Lower lobe of right lung (tissue), 2 donors: ENCODE measurements at places on chromosomes 6 and 20.

DNA sequence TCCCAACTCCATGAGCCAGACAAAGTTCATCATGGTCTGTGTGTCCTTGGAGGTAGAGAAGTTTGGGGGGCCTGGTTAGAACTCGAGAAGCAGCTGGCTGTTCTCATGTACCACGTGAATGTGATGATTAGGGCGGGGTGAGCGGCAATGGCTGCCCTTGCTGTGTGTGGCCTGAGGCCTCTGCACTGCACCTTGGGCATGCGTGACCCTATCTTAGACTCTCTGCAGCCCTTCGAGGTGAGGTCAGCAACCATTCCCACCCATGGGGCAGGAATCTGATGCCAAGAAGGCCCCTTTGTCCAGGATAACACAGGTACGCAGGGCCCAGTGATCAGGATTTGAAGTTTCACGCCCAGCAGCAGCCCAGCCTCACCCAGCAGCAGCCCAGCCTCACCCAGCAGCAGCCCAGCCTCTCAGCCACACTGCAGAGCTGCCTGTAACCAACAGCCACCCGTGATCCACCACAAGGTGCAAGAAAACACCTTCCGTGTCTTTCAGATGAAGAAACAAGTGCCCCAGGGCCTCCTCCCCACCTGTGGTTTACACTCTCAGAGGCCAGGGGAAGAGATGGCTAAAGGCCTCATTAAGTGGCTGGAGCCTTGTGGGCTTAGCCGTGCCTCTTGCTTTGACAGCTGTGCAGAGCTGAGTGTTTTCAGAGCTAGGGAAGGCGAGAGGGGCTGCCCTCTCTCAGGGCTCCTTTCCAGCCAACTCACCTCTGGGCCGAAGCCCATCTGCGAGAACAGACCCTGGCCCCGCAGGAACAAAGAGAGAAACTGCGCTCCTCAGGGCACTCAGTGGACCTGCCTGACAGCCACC, 195.2 kb upstream of the CDH4 start:
- H3K27me3 ChIP-seq: peaks cover 6% of the 10 kb centered on the region
- no peaks in the 10 kb centered on the region for H3K36me3 ChIP-seq

DNA sequence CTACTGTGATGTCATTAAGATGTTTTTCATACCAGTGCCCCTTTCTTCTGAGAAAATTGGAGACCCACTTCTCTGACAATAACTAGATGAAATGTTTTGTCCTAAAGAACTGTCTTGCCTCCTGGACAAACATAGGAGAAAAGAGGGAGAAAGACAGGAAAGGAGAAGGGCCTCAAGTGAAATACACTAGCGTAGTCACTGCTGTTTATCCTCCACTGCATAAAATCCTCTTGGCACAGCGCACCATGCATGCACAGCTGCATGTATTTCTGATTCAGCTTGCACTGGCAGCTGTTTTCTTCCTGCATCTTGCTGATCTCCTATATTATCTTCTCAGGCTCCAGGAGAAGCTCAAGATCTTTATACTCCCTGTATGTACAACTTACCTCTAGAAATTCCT, 158.0 kb upstream of the BMP5 start:
- H3K27me3 ChIP-seq: no peaks in the 10 kb centered on the region
- H3K27ac ChIP-seq: no peak overlapping the region

DNA sequence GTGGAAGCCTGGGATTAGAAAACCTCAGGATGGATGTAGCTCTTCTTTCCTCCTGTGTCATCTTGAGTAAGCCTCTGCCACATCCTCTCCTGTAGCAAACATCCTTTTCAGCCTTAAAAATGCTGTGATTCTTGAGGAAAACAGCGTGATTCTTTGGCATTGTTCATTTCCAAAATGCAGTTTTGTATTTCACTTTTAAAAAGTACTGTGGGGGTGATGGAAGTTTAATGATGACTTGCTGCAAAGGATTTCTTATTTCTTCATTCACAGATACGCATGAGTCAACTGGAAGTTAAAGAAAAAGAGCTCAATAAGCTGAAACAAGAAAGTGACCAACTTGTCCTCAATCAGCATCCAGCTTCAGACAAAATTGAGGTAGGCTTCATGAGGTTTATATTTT, 23.9 kb upstream of the SNRNP48 start:
- H3K4me1 ChIP-seq: peaks cover 9% of the 10 kb centered on the region
- H3K27me3 ChIP-seq: peaks cover 8% of the 10 kb centered on the region
- peaks cover 5% of the 10 kb centered on the region for H3K36me3 ChIP-seq
- H3K27ac ChIP-seq: no peak overlapping the region

DNA sequence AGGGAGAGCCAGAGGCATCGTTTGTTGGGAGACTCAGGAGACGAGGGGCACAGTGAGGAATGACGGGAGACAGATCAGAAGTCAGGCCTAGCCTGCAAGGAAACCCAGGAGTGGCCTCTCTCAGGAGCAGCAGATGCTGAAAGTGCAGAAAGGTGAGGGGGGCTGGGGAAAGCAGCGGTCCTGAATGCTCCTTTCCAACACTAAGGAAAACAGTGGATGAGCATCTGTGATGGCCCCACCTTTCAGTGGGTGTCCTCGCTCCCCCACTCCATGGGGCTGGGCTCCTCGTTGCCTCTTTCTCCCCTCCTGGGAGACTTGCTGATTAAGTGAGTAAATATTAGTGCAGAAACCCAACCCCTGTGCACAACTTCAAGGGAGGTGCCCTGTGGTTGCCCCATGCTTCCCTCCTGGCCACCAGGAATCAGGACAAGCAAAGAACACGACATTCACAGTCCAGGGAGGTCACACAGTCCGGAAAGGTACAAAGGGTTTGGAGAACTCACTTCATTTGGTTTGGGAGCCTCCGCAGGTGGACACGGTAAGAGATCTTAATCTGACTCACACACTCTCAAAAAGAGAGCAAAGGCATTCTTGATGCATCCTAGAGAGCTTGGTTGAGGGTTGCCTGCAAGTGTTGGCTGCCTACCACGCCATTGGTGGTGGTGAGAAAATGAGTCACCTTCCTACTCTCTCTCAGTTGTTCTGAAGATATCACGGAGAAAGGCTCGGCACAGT, 9.7 kb upstream of the BPIFB1 start:
- no peak overlapping the region for H3K27ac ChIP-seq
- no peaks in the 10 kb centered on the region for H3K36me3 ChIP-seq
- DNase-seq: no peak
- no peaks in the 10 kb centered on the region for H3K4me1 ChIP-seq
- H3K4me3 ChIP-seq: no peak overlapping the region

DNA sequence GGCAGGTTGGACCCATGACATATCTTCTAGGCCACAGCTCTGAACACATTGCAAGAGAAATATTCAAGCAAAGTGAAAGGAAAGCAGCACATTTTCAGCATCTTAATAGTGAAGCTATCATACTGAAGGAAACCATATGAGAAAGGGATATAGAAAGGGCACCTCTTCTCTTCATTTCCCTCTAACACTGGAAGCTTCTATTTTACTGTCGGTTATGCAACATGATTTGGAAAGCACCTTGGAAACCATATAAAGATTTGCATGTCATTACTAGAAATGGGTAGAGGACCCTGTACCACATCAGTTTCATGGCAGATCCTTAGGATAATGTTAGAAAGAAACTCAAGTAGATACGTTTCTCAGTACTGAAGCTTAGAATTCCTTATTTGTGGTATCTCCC, 70.5 kb upstream of the HMGN3 start:
- H3K4me3 ChIP-seq: no peak overlapping the region
- no peaks in the 10 kb centered on the region for H3K4me1 ChIP-seq
- DNase-seq: no peak

DNA sequence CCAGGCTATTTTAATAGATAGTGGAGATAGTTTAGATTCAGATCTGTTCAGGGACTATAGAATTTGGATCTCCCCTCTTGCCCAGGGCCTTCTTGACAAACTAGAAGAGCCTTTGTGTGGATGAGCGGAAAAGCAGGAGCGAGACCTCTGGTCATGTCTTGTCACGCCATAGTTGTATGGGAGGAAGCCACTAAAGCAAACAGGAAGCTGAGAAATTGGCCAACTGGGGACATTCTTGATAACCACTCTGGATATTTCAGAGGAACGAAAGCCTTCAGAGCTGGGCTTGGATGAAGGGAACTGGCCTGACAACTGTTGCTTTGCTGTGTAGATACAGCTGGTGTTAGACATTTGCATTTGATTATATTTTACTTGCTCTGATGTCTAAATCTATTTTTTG, 54.1 kb upstream of the EXOC2 start:
- H3K4me3 ChIP-seq: no peak overlapping the region
- no peaks in the 10 kb centered on the region for H3K27me3 ChIP-seq
- H3K4me1 ChIP-seq: peaks cover 6% of the 10 kb centered on the region
- peak overlapping the region; percentile 46 for H3K27ac ChIP-seq
- no peaks in the 10 kb centered on the region for H3K36me3 ChIP-seq
- DNase-seq: no peak

- H3K4me1 ChIP-seq: no peaks in the 10 kb centered on the region
- no peaks in the 10 kb centered on the region for H3K27me3 ChIP-seq
- no peak overlapping the region for H3K4me3 ChIP-seq
- DNase-seq: no peak
These were observed 58.9 kb downstream of the TMEM200A start for GRCh38 chr6:130424710-130425109.

GRCh38 chr6:90537723-90538258, 49.1 kb downstream of the MAP3K7 start:
- H3K27ac ChIP-seq: no peak overlapping the region
- no peak overlapping the region for H3K4me3 ChIP-seq
- no peak for DNase-seq
- no peaks in the 10 kb centered on the region for H3K27me3 ChIP-seq

GRCh38 chr20:12928358-12928754, 80.4 kb upstream of the SPTLC3 start:
- H3K36me3 ChIP-seq: no peaks in the 10 kb centered on the region
- no peak for DNase-seq

DNA sequence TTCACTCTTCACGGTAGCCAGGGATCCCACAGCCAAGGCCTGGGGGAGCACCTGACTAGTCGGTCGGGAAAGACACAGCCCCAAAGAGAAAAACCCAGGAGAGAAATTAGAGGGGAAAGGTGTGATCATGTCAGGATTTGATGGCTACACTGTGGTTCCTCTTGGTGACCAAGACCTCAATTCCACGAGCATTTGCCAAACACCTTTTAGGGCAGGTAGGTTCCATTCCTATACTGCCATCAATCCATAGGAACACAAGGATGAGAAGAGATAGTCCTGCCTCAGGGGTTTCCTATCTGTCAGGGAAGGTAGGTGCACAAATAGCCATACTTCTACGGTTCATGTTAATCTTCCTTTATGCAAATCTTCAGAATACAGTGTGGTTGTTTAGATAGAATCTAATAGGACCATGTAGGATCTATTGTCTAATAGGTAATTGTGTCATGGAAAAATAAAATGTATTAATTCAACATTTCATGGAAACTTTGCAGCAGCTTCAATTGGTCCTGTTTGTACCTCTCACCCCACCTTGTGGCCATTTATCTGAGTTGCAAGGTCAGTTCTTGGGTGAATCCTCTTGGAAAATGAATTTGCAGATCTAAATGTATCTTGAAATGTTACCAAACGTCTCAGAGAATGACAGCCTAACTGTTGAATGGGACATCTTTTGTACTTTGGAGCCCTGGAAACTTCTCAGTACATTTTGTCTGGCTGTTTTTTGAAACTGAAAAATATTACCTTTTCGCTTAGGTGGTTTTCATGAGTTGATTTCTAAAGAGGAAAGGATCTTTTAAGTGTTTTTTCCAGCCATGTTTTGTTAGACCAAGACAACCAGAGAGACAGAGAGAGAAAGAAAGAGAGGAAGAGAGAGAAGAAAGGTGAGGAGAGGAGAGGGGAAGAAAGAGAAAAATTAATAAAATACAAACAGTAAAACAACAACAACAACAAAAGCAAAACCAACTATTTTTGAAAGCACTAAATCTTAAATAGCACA, 33.7 kb upstream of the IYD start:
- H3K4me1 ChIP-seq: no peaks in the 10 kb centered on the region
- DNase-seq: no peak
- H3K4me3 ChIP-seq: no peak overlapping the region
- H3K27me3 ChIP-seq: no peaks in the 10 kb centered on the region
- H3K27ac ChIP-seq: no peak overlapping the region
